ENCODE measurements at places on chromosomes 11 and 22.

GRCh38 chr11:72755713-72756285 lies 3.6 kb upstream of the ARAP1 start:
- no peak for DNase-seq

DNA sequence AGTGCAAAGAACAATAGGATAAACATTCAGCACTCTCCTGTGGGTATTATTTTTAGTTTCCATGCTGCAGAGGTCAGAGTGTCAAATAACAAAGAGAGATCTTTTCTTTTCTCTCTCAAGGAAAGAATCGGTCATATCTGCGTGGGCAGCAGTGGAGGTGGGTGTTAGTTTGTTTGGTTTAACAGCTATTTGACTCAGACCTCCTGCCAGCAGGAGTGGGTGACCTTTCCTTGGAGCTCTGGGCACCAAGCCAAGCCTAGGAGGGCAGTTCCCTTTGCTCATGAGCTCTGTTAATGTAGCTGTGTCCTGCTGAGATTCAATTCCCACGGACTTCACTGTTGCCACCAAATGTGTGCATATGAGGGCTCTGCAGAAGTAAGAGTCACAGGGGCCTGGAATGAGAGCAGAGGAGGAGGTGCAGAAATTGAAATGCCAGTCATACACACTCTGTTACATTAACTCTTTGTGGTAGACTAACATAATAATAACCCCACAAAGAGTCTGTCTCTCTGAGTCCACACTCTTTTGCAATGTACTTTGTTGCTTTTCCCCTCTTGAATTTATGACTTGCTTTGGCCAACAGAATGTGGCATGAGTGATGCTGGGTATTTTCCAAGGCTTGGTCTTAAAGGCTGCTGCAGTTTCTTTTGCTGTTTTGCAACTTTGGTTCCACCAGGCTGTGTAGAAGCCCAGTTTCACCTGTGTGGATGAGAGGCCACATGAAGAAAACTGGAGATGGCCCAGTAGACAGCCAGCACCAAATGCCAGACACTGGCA lies 76.0 kb upstream of the GRK3 start:
- no peak for DNase-seq

DNA sequence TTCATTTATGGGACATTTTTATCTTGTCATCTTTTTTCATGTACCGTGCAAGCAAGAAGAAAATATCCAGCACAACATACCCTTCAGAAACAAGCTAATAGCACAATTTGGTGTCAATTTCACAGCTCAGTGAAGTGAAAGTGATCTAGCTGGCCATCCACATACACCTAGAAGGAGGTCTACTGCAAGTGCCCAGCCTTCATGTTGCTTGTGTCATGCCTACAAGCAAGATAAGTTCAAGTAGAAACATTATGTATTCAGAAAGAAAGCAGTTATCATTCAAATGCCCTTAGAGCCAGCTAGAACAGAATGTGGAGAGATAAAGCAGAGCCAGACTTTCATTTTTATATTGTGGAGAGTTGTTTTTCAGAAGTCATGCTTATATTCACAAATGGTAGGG lies 325.7 kb upstream of the PITPNB start:
- DNase-seq, result no peak

- DNase-seq, result no peak
Observed at GRCh38 chr11:93501856-93502255, 41.3 kb downstream of the SMCO4 start.

GRCh38 chr11:128200467-128200866 lies 386.9 kb downstream of the ETS1 start:
- DNase-seq, result no peak

DNA sequence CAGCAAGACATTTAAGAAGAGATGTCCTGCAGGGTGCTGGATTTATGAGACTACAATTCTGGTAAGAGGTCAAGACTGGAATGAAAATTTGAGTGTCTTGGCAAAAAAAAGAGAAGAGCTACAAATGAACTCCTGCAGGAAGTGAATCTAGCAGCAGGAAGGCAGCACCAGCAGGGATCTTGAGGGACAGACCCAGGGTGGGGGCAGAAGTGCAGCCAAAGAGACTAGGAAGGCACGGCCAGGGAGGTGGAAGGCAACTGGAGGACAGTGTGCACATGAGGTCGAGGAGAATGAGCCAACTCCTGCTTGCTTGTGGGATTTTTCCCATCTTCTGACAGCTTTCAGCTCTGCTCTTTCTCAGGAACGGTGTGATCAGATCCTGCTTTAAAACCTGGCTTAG lies 263.2 kb downstream of the BUD13 start:
- DNase-seq, result no peak

DNA sequence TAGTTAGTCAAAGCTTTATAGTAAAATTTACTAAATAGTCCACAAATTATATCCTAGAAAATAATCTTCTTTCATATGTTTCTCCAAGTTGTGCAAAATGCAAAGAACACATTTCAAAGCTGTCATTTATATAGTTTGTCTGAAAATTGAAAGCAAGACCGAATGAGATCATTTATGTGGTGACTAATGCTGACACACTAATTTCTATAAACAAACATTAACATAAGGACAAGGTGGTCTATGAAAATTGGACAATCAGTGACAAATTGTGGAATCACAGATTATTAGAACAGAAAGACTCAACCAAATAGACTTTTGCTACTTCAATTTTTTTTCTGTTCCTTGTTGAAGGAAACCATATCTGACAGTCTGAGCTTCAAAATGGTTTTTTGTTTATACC lies 1056.1 kb downstream of the LRRC4C start:
- DNase-seq, result no peak

DNA sequence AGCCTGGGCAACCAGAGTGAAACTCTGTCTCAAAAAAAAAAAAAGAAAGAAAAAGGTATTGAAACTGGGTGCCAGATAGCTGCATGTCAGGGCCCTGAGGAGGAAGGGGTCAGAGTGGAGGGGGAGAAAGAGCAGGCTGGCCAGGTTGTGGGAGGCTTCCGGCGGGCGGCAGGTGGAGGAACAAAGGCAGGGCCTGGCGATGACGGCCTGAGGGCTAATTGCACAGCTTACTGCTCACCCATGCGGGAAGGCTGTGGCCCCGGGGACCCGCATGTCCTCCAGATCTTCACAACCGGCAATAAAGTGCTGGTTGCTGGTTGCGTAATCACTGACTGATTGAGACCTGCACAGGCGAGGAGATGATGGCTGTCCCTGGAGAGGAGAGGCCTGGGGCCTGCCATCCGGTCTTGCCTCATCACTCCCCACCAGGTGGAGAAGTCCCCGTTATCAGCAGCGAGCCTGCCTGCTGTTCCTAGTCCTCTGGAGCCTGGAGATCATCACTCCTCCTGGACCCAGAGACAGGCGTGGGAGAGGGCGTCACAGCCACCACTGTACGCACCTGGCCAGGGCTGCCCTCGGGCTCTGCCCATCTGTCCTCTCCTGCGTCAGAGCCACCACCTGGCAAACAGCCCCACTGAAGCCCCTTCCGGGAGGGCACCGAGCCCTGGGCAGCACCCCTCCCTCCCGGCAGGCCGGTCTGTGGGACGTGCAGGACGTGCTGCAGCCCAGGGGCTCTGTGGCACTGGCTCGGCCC lies 18.7 kb downstream of the H19 start:
- DNase-seq, result no peak

- no peak for DNase-seq
Observed at GRCh38 chr11:113894421-113894996, 10.1 kb upstream of the HTR3B start.

Measured in CD4-positive, alpha-beta T cell treated with Interleukin-1 beta for 1 hour (primary cell).